Hypothalamus (tissue), 51 donors: ENCODE measurements at places on chromosomes 7 and 10.
A peak's percentile ranks its signal among the peaks of the same experiment; 100 is the strongest.

- DNase-seq = no peak
Observed at GRCh38 chr10:78875932-78876331, 192.8 kb upstream of the ZMIZ1 start.

- DNase-seq = no peak
Observed at GRCh38 chr7:22393913-22394729, 37.2 kb upstream of the RAPGEF5 start.

GRCh38 chr7:140403878-140404564 is at the start of gene RAB19:
Gene RAB19, plus strand, starts transcription at chr7:140404058. Its CDS starts 3,589 bp downstream, at chr7:140407647.
- no peak for DNase-seq

DNA sequence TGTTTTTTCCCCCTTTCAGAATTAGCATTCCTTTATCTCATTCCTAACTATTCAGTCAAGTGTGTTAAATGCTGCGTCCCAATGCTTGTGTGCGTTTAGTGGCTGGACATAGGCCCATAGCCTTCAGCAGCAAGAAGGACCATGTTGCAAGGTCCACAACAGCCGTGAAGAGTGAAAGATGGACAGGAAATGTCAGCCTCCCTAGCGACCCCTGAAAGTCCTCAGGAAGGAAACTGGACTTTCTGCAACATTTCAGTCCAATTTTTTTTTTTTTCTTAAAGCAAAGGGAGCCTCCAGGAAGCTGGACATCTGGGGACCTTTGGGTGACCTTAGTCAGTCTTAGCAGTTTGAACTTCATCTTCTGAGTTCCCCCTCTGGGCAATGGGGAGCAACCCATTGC is 550.7 kb upstream of the MGMT start:
- no peak for DNase-seq

- DNase-seq = no peak
Observed at GRCh38 chr7:73723813-73724212, 4.3 kb upstream of the STX1A start.

DNA sequence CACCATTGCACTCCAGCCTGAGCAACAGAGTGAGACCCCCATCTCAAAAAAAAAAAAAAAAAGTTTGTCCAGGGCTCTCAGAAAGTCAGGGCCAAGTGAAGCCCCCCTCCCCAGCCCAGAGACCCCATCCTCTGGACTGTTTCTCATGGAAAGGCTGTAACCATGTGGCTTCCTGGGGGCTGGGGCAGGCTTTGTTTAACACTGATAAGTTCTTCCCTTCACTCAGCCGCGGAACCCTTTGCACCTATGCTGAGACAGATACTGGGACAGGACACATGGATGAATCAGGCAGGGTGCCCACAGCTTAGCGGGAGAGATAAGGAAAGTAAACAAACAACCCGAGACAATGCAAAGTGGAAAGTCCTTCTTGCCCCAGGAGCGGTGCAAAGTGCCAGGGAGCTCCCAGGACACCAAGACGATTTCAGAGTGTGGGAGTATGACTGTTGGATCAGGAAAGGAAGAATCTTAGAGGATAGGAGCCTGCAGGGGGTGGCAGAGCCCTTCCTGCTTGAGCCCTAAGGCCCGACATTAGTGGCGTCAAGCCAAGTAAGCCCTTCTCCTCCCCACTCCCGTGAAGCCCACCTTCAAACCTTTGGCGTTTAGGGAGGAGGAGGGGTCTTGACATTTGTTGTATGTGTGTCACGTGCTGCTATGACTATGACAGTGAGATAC is 11.6 kb downstream of the MLXIPL start:
- no peak for DNase-seq

DNA sequence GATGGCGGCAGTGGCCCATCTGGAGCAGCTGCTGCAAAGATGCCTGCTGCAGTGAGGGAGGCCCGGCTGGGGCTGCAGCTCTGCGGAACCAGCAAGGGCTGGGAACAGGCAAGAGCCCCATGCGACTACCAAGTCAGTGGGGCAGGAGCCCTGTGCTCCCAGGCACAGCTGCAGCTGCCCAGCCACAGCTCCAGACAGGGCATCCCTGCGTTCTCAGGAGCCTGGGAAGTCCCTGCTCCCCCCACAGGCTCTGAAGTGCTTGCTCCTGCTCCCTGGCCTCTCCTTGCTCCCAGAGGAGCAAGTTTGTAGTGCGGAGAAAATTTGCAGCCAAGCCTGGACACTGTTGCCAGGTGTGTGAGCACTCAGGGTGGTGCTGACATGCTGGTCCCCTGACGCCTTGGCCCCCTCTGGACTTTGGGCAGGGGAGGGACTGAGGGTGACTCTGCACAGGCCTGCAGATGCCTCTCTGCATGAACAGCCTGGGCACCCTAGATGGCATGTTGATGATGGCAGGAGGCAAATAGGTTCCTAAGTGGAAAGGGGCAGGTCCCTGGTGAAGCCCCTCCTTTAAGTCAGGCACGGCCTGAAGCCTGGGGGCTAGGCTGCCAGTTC is 105.6 kb downstream of the LYZL1 start:
- no peak for DNase-seq

DNA sequence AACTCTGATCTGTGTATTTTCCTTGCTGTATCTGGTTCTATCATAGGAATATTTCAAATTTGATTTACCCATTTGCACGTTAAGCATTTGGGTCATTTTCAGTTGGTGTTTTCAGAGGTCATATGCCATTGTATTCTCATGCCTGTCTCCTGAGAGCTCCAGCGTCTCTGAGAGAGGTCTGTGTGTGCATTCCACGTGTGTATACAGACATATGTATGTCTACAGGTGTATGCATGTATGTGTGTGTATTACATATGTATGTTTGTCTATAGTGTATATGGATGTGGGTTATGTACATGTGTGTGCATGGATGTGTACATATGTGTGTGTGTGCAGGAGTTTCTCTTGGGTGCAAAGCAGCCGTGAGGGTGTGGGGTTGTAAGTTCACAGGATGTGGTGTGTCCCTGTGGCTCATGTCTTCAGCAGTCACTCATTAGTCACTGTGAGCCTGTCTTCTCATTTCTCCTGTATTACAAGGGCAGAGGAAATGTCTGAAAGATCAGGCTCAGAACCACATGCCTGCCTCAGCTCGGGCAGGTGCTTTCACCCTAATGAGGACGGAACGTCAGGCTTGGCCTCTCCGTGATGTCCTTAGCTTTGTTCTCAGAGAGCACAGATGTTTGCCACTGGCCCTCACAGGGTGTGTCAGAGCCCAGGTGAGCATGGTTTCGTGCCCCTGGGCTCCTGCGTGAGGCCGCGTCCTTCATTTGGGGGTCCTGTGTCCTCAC is 101.6 kb downstream of the NKX6-2 start:
- no peak for DNase-seq

GRCh38 chr10:50360077-50360850 is 108.9 kb upstream of the ASAH2 start:
- DNase-seq = no peak

GRCh38 chr10:96556003-96556402 is 30.8 kb downstream of the TM9SF3 start:
- no peak for DNase-seq

- no peak for DNase-seq
Observed at GRCh38 chr7:39304668-39305405, 261.4 kb upstream of the YAE1 start.

- DNase-seq = no peak
Observed at GRCh38 chr7:115178835-115179234, 256.9 kb downstream of the MDFIC start.

- DNase-seq = no peak
Observed at GRCh38 chr10:79226391-79227245, 120.7 kb upstream of the PPIF start.

DNA sequence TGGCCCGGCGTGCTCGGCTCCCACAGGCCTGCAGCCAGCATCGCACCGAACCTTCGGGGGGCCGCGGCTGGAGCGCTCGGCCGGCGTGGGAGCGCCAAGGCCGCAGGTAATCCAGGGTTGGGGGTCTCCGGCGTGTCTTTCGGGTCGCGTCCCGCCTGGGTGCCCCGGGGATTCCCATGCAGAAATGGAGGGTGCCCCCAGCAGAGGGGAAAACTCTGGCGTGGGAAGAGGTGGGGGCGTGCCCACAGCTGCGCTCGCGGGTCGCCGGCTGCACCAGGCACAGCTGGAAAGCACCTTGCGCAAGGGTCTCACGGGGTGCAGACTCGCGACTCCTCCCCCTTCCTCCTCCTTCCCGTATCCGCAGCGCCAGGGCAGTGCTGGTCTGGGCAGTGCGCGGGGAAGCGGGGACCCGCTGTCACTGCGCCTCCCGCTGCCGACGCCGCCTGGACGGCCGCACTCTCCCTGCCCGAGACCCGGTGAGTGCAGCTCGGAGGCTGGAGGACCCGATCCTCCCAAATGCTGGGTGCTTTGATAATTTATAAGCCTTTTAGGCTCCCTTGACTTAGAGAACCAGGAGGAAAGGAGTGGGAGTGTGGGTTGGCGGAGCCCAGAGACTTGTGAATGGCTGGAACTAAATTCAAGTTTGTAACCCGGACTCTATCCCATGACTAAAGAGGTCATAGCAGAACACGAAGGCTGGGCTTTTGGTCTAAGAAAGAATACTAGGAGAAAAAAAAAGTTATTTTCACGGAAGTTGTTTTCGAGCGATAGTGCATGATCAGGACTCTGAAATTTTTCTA is 489 bp downstream of the MAP3K8 start:
- peak; percentile 29 for DNase-seq
